ENCODE measurements at places on chromosomes 3 and 15.

DNA sequence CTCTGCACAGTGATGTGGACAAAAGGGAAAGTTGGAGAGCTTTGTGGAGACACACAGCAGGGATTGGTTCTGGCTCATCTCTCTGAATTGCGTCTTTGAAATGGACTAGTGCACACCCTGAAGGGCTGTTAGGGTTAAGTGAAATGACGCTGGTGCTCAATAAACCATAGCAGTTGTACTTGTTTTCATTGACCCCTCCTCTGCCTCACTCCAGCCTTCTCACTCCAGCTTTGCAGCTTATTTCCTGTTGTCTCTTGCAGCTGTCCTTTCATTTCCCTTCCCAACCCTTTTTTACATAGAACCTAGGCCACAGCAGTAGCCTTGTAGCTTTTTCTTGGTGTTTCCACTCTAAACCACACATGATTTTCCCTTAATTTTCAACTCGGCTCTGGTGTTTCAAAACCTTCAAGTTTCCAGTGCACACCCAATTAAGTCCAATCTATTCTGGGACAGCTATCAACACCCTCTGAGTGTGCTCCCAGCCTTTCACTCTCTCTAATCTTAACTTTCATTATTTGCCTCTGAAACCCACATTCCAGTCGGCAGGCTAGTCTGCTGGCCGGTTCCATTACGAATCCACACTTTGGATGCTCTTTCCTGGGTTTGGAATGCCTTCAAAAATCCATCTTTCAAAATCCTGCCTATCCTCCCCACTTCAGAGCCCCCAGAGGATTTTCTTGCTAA is 6.4 kb downstream of the C3orf52 start:
- peaks cover 21% of the 10 kb centered on the region for H3K4me1 ChIP-seq
- H3K4me3 ChIP-seq, result no peak overlapping the region
- H3K36me3 ChIP-seq, result peaks cover 13% of the 10 kb centered on the region

DNA sequence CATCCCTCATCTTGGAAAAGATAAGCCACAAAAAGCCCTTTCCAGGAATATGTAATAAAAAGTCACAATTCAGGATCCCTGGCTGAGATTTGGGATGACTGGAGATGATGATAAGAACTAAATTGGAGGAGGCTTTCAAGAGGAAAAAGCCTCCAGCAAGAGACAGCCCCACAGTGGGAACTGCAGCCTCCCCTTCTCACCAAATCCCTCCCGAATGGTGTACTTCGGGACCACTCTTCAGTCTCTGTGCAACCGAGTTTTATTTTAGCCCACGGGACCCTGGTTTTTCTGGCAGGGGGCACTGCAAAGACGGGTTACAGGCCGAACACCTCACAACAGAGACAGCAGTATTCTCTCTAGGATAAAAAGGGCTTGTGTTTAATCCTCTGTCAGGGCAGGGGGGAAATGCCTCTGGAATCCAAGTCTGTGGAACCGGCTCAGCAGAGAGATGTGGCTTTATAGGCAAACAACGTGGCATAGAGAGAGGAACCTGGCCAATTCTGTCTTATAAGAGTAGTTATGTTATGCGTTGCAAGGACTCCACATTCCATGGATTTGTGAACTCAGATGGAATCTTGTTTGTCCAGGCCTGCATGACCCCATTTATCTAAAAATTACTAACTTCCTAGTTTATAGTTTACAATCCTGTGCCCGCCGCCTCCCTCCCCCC is 1.2 kb upstream of the LMCD1 start:
- no peaks in the 10 kb centered on the region for H3K27me3 ChIP-seq
- H3K36me3 ChIP-seq, result no peaks in the 10 kb centered on the region
- DNase-seq, result no peak
- H3K4me3 ChIP-seq, result no peak overlapping the region

DNA sequence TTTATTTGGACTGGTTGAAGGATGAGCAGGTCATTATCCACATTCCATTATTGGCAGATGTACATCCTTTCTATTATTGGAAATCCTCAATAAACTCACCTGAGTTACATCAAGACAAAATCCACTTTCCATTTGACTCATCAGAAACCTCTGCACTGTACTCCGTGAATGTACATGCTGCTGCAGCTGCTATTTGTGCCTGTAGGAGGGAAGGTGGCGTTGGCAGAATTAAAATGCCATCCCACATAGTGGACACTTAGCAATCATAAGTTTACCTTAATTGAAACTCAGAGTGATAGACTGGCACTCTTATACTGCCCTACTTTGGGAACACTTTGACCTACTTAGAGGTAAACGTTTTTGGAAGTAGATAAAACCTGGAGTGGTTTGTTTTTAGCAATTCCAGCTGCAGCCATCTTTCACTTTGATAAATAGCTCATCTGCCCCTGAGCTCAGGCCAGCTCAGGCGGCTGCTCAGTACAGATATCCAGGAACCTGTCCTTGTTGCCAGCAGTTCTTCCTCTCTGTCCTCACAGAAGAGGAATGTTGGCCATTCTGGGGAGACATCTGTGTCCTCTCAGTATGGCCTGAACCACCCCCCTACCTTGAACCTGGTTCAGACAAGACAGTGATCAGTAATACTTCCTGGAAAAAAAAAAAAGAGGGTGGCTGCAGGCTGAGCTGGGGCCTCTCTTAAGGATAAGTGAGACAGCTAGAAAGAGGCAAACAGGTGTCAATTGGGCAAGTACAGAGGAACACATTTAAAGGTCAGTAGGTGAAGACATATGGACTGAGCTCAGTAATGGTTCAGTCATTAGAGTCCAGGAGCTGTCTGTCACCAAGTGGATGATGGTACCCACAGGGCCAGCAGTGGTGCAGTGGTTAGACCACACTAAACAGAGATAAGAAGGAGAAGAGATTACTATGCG is 153.4 kb upstream of the UMPS start:
- no peaks in the 10 kb centered on the region for H3K27me3 ChIP-seq
- H3K4me3 ChIP-seq, result no peak overlapping the region
- H3K27ac ChIP-seq, result no peak overlapping the region
- peaks cover 6% of the 10 kb centered on the region for H3K4me1 ChIP-seq
- no peak for DNase-seq

DNA sequence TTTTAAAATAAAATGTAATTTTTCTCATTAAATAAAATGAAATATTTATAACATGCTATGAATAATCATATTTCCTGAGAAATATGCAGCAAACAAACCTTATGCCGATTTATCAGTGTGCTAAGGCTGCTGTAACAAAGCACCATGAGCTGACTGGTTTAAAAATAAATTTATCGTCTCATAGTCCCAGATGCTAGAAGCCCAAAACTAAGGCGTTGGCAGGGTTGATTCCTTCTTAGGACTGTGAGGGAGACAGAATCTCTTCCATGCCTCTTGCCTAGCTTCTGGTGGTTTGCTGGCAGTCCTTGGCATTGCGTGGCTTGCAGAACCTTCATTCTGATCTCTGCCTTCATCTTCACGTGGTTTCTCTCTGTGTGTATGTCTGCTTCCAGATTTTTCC is 740.3 kb downstream of the OTOL1 start:
- no peak overlapping the region for H3K27ac ChIP-seq
- H3K36me3 ChIP-seq, result no peaks in the 10 kb centered on the region
- DNase-seq, result no peak
- H3K4me1 ChIP-seq, result no peaks in the 10 kb centered on the region
- H3K4me3 ChIP-seq, result no peak overlapping the region
- no peaks in the 10 kb centered on the region for H3K27me3 ChIP-seq

- no peak overlapping the region for H3K27ac ChIP-seq
- no peak for DNase-seq
- H3K4me3 ChIP-seq, result no peak overlapping the region
- H3K36me3 ChIP-seq, result no peaks in the 10 kb centered on the region
- no peaks in the 10 kb centered on the region for H3K4me1 ChIP-seq
Measured at GRCh38 chr15:58513726-58514336, 82.0 kb downstream of the LIPC start.
